ENCODE measurements at places on chromosomes 11 and 22.

DNA sequence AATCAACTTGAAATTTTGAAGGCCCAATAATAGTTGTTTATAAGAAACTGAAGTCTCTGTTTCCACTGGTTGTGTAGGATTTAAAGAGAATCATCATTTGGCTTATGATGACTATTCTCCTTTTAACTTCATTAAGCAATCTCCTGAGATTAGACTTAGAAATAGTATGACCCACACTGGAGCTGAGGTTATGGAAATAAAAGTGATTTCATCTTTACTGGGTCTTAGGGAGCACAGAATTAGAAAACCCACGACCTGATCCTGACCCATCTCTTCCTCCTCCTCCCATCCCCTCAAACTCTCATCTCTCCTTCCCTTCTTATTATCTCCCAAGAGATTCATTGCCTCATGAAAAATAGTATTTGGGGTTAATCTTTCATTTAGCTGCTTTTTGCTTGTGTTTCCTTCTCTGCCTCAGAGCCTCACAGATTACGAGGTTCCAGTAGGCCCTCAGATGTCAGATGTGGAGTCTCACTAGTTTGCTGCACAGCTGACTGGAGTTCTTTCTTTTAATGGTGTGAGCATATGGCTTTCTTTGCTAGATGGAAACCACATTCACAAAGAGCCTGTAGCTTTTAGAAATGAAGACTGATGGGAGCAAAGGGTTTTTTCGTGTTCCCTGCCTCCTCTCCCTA lies 85.0 kb downstream of the ALX4 start:
- no peak for DNase-seq

DNA sequence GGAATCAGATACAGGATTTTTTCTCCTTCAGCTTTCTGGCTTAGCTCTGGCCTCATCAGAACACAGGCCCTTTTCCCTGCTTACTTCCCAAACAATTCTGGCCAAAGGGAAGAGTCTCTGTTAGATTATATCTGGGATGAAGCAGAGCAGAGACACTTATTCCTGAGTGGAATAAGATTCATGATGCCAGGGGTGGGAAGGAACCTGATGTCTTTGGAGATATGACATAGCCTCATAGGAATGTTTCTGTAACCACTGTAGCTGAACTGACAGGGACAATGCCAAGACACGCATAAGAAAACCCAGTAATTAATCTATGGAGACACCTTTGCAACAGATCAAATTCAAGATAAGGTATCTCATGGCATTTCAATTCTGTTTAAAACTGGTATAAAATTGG lies 177.1 kb upstream of the RAG2 start:
- no peak for DNase-seq

DNA sequence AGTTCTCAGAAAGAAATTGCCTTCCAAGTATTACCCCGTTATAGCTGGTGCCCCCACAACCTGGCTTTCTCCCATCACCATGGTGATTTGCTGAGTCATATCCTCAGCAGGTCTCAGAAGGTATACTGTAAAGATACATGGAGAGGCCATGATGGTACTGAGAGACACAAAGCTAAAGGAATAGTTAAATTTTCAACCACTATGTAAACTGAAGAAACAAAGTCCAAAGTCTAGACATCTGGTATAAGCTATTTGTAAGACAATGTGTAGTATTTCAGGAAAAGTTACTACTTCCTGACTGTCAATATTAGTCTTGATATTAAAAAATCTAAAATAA lies 377.1 kb downstream of the DCDC1 start:
- DNase-seq: no peak

- peak; percentile 49 for DNase-seq
Observed at GRCh38 chr11:848380-848931, 5.8 kb downstream of the TSPAN4 start.

DNA sequence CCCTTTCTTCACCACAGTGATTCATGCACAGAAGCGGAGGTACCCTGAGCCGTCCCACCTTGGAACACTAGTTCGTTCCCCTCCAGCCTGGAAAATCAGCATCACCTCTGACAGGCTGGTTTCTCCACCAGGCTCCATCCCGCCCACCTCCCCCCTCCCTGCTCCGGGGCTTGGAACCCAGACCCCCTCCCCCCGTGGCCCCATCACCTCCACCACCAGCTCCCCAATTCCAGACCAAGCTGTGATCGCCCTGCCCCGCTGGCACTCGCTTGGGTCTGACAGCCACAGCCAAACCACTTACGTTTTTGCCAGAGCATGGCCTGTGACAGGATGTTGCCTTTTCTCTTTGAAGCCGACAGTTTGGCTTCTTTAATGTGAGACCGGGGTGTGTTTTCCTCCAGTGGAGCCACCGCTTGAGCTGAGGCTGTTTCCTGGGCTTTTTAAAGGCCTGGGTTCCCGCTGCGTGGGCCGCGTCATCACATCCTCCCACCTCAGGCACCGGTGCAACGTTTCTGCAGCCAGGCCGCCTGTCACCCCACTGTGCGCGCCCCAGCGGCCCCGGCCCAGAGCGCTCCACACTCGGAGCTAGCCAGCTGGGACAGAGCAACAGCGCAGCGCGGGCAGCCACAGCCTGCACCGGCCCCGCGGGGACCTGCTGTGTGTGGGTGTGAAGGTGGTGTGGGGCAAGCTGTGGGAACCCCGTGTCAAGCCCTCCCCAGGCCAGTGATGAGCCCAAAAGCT lies at the start of gene POU2AF1:
TSS of gene POU2AF1 (minus strand) at position 415 of the 741 bp plus-strand sequence. CDS start at position 317, 98 bp downstream.
- DNase-seq: no peak

DNA sequence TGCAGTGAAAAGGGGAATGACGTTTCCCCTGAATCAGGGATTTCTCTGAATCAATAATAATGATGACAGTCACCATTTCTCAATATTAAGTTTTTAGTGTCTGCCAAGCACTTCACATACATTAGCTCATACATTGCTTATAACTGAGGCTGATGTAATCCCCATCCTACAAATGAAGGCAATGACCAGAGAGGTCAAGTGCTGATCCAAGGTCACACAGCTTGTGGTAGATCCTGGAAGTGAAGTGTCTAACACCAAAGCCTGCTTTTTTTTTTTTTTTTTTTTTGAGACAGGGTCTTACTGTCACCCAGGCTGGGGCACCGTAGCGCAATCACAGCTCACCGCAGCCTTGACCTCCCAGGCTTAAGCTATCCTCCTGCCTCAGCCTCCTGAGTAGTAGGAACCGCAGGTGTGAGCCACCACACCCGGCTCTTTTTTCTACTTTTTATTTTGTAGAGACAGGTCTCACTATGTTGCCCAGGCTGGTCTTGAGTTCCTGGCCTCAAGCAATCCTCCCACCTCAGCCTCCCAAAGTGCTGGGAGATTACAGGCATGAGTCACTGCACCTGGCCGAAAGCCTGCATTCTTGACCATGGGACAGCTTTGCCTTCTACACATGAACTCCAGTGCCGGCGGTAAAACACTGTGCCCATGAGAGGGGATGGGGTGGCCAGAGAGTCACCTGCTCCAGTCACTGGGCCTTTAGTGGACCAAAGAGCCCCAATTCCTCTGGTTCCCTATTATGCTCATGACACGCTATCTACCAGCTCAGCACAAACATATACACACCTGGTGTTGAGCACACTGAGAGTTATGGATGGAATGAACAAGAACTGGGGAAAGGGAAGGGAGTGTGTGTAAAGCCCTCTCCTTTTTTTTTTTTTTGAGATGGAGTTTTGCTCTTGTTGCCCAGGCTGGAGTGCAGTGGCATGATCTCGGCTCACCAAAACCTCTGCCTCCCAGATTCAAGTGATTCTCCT lies 17.4 kb downstream of the ARHGAP1 start:
- DNase-seq: no peak

DNA sequence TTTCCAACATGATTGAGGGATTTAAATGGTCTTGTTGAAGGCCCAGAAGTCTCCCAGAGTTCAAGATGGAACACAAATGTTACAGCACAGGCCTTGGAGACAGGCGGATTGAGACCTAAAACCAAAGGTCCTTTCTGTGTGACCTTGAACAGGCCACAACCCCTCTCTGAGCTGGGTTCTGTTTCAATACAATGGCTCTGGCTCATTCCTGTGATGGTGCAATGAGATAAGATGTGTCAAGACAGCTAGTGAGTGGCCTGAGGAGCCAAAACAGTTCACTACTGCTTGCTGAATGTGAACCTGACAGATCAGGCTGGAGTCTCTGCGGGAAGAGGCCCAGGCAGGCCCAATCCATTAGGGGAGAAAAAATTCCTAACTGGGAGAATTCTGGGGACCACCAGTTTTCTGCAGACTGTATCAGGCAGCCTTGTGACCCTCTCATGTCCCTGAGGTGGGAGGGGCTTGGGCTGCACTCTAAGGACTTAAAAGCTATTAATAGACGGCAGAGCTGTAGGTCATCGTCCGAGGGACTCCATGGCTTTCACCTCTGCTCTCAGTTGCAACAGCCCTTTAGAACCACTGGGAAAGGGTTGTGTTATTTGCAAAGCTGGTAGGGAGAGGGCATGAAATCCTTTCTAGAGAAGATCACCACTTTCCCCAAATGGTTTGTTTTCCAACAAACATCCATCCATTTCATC lies 126.1 kb upstream of the TEAD1 start:
- no peak for DNase-seq

Data from substantia nigra (tissue), 51 donors.